Stimulated activated CD4-positive, alpha-beta T cell treated with anti-CD3 and anti-CD28 coated beads, Interleukin-1b, Interleukin-23, amount 100 ng/mL, for 48 hours (primary cell): ENCODE measurements at places on chromosomes 13 and 19.
A peak's percentile ranks its signal among the peaks of the same experiment; 100 is the strongest.

DNA sequence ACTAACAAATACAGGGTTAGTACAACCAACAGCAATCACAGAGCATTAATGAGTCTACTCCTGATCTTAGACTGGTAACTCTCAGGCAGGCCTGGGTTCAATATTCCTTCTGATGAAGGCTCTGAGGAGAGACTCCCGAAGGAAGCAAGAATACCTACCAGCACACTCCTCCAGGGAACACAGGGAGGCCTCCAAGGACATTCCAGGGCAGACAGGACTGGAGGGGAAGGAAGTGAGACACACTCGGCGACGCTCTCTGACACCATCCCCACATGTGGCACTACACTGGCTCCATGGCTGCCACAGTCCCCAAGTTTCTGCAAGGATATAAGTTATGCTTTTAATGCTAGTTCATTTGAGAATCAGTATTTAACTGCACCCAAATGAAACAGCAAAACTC lies 20.1 kb downstream of the THSD1 start:
- no peak for DNase-seq

DNA sequence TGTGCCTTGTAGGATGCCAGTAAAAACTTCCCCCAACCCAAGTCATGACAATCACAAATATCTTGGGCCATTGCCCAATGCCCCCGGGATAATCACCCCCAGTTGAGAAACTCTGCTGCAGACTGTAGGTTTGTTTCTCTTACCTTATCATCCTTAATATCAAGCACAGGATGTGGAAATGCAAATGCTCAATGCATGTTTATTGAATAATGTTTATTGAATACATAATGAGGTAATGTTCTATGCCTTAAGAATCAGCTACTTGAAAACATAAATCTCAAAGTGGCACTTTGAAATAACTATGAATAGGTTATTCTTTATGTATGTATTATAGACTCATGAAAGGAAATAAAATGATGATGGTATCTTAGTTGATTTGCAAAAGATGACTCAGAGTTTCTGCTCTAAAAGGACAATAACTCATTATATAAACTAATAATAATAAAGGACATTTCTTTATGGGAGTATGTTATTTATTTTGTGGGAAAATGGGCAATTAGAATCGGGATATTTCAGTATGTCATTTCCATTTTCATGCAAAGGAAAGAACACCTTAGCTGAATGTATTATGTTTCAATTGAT lies 414.2 kb downstream of the EFNB2 start:
- no peak for DNase-seq

- DNase-seq = no peak
Observed at GRCh38 chr13:21672796-21673538, 2.1 kb downstream of the FGF9 start.

DNA sequence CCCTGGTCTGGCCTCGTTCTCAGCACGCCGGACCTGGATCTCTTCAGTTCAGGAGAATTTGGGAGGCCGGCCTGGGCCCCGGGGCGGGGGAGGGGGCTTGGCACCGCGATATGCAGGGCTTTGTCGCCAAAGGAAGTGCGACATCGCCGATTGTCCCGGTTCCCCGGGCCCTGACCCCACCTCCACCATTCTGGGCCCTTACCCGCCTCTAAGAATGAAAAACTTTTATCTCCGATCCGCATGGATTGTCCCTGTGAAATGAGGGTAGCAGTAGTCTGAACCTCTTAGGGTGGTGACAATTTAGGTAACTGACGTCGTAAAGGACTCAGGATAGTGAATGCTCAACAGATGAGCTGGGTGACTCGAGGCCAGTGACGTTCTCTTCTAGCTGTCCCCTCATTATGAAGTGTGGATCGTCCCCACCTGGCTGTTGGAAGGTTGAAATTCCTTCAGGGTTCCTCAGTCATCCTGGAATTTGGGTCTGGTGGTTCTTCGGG lies 650 bp downstream of the DDA1 start:
- DNase-seq = peak; percentile 22

DNA sequence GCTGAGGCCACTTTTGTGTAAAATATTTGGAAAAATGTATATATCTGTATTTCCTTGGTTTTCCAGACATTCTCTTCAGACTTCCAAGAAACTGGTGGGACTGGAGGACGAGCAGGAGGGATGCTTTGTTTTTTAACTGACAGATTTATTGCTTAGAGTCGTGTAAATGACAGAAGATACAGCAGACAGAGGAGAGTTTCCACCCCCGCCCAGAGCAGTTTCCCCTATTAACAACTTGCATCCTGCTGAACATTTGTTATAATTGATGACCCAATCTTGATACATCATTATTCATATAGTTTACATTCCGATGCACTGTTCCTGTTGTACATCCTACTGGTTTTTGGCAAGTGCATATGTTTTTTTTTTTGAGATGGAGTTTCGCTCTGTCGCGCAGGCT lies 7.1 kb upstream of the DOCK6 start:
- no peak for DNase-seq

GRCh38 chr19:48628486-48629296 lies 8.5 kb downstream of the DBP start:
- DNase-seq = no peak

GRCh38 chr13:84443463-84443862 lies 561.2 kb upstream of the SLITRK1 start:
- DNase-seq = no peak

DNA sequence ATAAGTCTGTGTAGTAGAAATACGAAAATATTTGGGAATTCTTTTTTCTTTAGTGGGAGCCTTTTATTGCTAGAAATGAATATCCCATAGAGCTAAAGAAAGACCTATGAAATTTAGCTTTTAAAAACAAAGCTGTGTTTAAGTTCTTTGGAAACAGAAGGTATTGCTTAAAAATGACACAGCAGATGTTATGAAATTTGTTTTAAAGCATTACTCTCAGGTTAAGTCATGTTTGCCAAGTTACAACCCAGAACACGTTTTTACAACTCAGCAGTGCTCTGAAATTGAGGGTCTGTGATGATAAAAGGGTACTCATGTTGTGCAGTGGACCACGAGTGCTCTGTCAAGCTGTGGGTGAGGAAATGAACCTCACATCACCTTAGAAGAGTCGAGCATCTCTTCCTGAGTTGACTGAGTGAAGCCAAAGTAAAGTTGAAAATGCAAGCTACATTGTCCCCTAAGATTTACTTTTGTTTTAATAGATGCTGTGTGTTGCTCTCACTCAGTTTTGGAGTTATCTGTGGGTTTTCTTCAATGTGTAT lies 161.1 kb downstream of the SHISA2 start:
- DNase-seq = no peak

- DNase-seq = no peak
Observed at GRCh38 chr13:39321574-39321973, 281.4 kb downstream of the LHFPL6 start.

GRCh38 chr19:2015608-2015950 lies at the start of gene BTBD2:
BTBD2 (minus strand) TSS chr19:2015714; CDS start chr19:2015703, 11 bp downstream.
- peak; percentile 53 for DNase-seq

GRCh38 chr13:84294576-84294975 lies 412.3 kb upstream of the SLITRK1 start:
- no peak for DNase-seq

DNA sequence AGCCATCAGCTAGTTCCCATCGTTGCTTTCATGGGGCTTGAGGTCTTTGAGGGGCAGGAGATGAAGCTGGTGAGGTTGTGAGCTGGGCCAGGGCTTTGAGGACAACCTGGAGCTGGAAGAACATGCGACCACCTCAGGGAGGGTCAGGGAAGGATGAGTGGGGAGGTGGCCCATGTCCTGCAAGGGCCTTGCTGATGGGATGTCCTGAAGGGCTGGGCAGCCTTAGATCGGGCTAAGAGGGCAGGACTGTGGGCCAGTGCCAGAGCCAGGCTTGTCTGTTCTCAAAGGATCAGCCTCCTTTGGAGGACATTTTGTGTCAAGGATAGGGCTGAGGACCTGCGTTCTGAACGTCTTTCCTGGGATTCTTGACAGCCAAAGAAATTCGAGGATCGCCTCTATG lies 10.5 kb downstream of the CYTH2 start:
- DNase-seq = no peak

GRCh38 chr13:39148513-39148961 lies 110.3 kb downstream of the NHLRC3 start:
- DNase-seq = peak; percentile 41

GRCh38 chr13:78971355-78972025 lies 312.5 kb upstream of the OBI1 start:
- no peak for DNase-seq

DNA sequence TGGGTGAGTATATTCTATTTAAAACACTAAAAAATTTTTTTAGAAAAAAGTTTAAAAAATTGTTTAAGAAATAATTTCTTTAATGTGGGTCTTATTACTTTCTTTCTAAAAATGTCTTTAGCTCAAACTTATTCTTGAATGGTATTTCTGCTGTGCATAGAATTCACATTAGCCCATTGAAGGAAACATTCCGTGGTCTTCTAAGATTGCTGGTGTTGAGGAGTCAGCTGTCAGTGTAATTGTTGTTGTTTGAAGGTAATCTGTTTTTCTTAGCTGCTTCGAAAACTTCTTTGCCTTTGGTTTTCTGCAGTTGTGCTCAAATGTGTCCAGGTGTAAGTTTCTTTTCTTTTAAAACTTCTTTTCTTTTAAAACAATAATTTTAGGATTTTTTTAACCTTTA lies 85.4 kb upstream of the KLF12 start:
- no peak for DNase-seq

DNA sequence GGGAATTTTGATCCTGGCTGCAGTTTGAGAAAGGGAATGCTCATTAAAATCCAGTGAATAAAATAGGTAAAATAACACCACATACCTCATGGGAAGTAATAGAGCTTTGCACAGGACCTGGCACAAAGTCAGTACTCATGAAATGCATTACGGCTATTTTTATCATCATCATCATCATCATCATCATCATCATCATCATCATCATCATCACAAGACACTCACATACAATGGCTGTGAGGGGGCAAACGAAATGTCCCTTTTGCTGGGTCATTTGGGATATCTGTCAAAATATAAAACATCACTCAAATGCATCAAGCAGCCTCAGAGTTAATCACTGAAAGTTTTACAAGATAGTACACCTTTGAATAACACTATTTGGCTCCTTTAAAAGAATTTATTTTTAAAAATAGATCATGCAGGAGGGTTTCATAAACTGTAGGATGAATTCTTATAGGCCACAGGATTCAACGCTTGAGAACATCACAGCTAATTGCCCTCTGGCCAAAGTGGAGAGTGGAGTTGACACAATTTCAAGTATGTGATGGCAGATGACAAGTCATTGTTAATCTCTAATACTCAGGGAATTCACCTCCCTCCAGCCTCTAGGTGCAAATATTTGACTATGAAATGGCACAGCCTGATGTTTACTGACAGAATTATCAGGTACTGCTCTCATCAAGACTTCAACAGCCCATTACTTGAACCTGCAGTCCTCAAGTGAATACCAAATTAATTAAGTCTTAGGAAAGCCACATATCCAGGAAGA lies 14.2 kb upstream of the ZNF599 start:
- DNase-seq = no peak
